Adrenal gland (tissue), 19 donors: ENCODE measurements at places on chromosomes 12 and 14. TPM values are rescaled to one million over a fixed set of nuclear protein-coding genes. Genes with fewer than 3 reads are reported as not detected.

Gene PLA2G1B
- 17.2 TPM for total RNA-seq

Gene CELA1
- 9.4 TPM for total RNA-seq

Gene LAG3
- total RNA-seq, result 0.11 TPM

Gene CACNA1C
- 1.4 TPM for total RNA-seq

Gene PYGL
- 72.5 TPM for total RNA-seq

Gene RFLNA
- total RNA-seq, result not detected

Gene OTOGL
- total RNA-seq, result 0.23 TPM

Gene TMTC2
- total RNA-seq, result 3.0 TPM

Gene HSPB8
- 12.5 TPM for total RNA-seq

Gene GLI1
- total RNA-seq, result 0.81 TPM

Gene ZBTB39
- 3.9 TPM for total RNA-seq

Gene KRT2
- not detected for total RNA-seq

Gene KLRG1
- total RNA-seq, result 3.4 TPM

Gene RNASE1
- 604 TPM for total RNA-seq

Gene HEATR5A
- 49.4 TPM for total RNA-seq

Gene FSCB
- not detected for total RNA-seq

Gene GTF2H3
- total RNA-seq, result 20.9 TPM

Gene TDRD9
- 5.9 TPM for total RNA-seq

Gene RERGL
- total RNA-seq, result 1.1 TPM

Gene SLCO1B1
- not detected for total RNA-seq

Gene GCN1
- total RNA-seq, result 98.5 TPM

Gene PZP
- 0.95 TPM for total RNA-seq

Gene CACNA2D4
- total RNA-seq, result 6.0 TPM

Gene ACSM4
- not detected for total RNA-seq

Gene PTPRR
- total RNA-seq, result 0.13 TPM

Gene KERA
- total RNA-seq, result not detected

Gene ARID2
- 17.5 TPM for total RNA-seq

Gene C3AR1
- 33.7 TPM for total RNA-seq

Gene TC2N
- 4.7 TPM for total RNA-seq

Gene VWF
- 48.0 TPM for total RNA-seq

Gene DNAI7
- 0.34 TPM for total RNA-seq

Gene SYNDIG1L
- total RNA-seq, result 0.51 TPM

Gene CCDC184
- total RNA-seq, result 7.2 TPM

Gene PTPN6
- 32.4 TPM for total RNA-seq

Gene MPHOSPH9
- 61.7 TPM for total RNA-seq

Gene KRT1
- not detected for total RNA-seq

Gene PIANP
- not detected for total RNA-seq

Gene NR1H4
- total RNA-seq, result 47.0 TPM

Gene GPR135
- 3.7 TPM for total RNA-seq

Gene RHOF
- total RNA-seq, result 25.5 TPM

Gene GLIPR1L2
- total RNA-seq, result 1.4 TPM

Gene ANAPC7
- total RNA-seq, result 45.4 TPM

Gene RIPK3
- 10.4 TPM for total RNA-seq

Gene KLHL33
- total RNA-seq, result 0.43 TPM

Gene CD63
- total RNA-seq, result 1,283 TPM

Gene TSPAN19
- not detected for total RNA-seq

Gene ASCL1
- 1.3 TPM for total RNA-seq
